CD4-positive, alpha-beta T cell treated with Interleukin-21 for 1 hour (primary cell): ENCODE measurements at places on chromosomes 2 and 18.

- no peak for DNase-seq
These were observed 828.0 kb downstream of the SLC4A3 start for GRCh38 chr2:220455351-220455990.

- no peak for DNase-seq
These were observed 15.5 kb upstream of the CLASP1 start for GRCh38 chr2:121664713-121665112.

GRCh38 chr2:137975280-137976271 lies 11.3 kb downstream of the HNMT start:
- no peak for DNase-seq

DNA sequence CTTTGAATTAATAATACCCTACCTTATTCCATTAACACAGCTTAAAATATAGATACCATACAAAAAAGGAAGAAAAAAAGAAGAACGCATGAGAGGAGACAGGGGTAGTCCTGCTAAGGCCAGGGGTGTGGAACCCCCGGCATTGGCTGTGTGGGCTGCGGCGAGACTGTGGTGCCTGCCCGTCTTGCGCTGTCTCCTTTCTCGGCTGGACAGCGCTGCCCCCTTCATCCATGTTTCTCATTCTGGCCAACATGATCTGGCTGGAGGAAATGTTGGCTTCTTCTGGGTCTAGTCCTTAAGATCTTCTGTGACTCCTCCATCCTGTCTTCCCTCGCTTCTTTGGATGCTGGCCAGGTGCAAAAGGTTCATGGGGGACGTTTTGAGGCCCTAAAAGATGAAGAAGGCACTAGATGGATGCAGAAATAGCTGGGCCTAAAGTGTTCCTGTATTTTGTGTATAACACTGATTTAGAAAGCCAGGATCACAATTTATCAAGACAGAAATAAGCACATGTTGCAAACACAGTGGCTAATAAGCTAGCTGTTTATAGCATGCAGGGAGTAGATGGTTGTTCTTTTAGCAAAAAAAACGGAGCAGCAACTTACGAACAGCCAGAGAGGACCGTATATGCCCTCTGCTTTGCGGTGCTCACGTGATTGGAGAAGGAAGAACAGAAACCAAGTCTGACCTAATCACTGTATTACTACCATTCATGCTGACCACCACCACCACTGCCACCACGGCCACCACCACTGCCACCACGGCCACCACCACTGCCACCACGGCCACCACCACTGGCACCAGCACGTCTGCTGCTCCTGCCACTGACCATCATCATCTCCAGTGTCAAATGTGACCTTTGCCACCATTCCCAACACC lies 71.7 kb upstream of the ASB18 start:
- DNase-seq, result no peak

- no peak for DNase-seq
These were observed 13.4 kb downstream of the ARHGAP15 start for GRCh38 chr2:143142598-143142997.
